Activated effector memory CD4-positive, alpha-beta T cell treated with anti-CD3 and anti-CD28 coated beads, Interleukin-2, amount 50 U/mL, for 16 hours (primary cell): ENCODE measurements at places on chromosomes 5 and 9.

- no peak for DNase-seq
Observed at GRCh38 chr5:150540615-150541396, 32.9 kb downstream of the NDST1 start.

GRCh38 chr5:54080831-54081230, 229.5 kb downstream of the ARL15 start:
- DNase-seq: no peak

DNA sequence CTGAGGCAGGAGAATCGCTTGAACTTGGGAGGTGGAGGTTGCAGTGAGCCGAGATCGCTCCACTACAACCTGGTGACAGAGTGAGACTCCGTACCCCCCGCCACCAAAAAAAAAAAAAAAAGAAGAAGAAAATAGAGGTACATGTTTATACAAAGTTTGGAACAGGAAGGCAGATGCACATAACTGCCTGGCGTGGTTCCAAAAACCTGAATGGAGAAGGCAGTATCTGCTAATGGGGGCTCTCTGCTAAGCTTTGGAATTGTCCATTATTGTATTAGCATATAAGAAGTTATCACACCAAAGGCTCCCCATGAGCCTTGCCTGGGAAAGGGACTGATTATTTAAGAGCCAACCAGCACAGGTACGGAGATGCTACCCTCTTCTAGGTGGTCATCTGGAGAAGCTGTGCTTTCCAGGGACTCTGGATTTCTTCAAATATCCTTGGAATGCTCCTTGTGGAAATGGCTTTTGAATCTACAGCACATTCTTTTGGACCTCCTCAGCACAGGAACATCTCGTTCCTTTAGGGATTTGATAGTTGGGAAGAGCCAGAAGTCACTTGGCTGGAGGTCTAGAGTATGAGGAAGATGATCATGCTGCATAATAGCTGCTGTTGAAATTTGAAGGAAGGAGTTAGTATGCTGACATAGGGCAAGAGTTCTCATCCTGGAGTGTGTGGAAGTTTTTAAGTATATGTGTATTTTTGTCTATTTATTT, 42.5 kb upstream of the ABCA1 start:
- DNase-seq: no peak

DNA sequence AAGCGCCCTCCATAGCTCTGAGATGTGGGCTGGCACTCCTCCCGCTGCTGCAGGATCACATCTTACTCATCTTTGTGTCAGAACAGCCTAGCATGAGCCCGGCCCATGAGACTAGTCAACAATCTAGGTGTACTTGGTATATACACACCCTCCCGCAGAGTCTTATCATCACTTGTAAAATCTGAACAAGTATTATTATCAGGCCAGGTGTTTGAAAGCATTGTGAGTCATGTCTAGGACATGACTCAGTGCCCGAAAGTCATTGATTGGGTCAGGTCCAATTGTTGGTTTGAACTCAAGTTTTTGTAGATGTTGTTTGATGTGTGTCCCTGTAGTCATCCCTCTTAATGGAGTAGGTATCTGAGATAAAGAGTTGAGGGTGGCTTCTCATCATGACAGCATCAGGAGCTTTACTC, 108.7 kb downstream of the CFAP90 start:
- DNase-seq: no peak

- peak; percentile 66 for DNase-seq
Observed at GRCh38 chr5:143228597-143229293, 174.7 kb downstream of the NR3C1 start.

DNA sequence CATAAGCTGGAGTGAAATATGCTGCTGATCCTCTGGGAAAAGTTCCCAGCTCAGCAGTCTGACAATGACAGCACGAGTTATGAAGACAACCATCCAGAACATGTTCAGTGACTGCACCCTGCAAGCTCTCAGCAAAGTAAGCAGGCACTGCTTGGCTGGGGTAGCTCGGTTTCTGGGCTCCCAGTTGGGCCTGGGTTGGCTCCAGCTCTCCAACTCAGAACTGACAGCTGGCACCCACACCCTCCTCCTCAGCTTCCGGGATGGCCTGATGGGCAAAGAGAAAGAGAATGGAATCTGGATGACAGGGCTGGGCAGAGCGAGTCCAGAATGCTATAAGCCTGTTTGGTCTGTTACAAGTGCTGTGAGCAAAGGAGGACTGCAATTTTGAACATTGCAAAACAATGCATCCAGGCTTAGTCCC, 185.0 kb downstream of the CSNK1G3 start:
- DNase-seq: no peak

GRCh38 chr9:12955510-12956163, 180.8 kb downstream of the LURAP1L start:
- DNase-seq: no peak

DNA sequence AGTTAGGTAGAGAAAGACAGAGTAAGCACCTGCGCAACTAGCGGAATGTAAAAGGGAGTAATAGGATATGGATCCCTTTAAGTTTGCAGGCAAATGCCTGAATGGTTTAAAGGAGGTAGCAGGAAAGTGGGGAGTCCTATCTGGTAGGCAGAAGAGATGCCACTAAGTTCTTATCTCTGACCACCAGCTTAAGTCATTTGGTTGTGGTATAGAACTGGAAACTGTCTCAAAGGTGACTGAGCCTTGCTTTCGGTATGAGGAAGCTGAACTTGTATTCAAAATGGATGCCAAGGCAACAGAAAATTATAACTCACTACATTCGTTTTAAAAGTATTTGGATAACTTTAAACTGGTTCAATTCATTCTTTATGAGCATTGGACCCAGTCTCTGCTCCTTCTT, 475.6 kb downstream of the DMRTA1 start:
- no peak for DNase-seq

DNA sequence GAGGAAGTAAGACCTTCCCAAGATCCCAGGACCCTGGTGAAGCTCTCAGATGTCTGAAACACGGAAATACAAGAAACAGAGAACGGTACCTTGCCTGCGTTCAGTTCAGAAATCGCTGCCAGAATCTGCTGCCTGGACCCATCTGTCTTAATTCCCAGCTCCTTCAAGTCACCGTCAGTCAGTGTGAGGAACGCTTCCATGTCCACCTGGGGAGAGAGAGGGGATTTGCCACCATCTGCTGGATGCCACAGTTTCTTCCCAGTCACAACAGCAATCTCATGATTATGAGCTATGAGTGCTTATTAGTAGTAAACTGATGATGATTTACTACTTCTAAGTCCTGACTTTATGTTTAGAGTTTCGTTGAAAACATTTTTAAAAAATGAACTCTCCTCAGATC, 36.7 kb upstream of the GABBR2 start:
- no peak for DNase-seq

DNA sequence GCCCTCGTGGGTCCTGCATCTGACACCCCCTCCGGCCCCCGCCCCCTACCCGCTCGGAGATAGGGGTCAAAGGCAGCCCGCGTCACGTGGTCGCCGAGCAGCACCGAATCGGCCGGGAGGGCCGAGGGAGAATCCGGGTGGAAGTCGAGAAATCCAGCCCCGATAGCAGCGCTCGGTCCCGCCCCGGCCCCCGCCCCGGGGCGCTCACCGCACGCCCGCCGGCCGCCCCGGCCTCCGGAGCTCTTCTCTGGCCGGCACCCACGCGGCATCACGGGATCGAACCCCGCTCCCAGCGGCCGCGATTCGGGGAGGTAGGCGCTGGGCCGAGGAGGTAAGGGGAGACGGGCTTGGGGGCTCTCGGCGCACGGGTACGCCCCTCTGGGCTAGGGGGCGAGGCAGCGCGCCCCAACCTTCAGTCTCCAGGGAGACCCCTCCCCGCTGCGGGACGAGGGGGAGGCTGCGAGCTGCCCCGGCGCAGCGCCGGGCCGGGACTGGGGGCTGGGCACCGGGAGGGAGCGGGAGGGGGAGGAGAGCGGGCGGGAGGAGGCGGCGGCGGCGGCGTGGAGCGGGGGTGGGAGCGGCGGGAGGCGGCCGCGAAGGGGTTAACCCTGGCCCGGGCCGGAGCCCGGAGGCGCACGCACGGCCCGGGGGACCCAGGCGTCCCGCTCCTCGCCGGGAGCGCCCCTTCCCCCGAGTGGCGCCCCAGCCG, 22.1 kb upstream of the NDST1 start:
- peak; percentile 68 for DNase-seq

GRCh38 chr5:11182441-11183080, 421.5 kb upstream of the DAP start:
- no peak for DNase-seq

- no peak for DNase-seq
Observed at GRCh38 chr9:111076519-111076918, 38.2 kb upstream of the LPAR1 start.

DNA sequence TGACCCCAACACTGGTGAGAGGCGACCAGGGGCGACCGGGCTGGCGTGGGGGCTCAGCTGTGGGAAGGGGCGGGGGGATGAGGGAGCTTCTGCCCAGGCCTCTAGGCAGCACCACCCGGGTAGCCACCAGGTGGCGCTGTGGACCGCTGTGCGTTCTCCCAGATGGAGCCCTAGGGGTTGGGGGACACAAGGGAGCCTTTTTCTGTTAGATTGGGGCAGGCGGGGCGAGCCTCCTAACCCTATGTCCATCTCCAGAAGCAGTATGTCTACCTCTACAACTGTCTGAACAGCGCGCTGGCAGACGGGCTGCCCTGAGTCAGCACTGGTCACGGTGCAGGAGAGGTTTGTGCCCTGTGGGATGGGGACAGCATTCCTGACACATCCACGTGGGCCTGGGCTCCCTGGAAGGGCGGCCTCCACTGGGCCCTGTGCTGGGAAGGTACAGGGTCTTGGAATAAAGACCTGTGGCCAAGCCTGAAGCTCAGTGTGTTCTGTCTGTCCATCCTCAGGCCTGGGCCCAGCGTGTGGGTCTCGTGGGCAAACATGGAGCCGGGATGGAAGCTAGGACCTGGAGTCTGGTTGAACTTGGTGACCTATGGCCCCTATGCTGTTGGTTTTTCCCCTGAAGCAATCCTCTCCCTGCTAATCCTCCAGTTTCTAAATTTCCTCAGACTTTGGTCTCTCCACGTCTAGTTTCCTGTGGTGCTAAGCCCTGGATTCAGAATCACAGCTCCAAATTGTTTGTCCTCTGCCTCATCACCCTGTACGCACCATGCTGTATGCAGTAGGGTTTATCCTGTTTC, 23.1 kb upstream of the SPTLC1 start:
- DNase-seq: peak; percentile 92

DNA sequence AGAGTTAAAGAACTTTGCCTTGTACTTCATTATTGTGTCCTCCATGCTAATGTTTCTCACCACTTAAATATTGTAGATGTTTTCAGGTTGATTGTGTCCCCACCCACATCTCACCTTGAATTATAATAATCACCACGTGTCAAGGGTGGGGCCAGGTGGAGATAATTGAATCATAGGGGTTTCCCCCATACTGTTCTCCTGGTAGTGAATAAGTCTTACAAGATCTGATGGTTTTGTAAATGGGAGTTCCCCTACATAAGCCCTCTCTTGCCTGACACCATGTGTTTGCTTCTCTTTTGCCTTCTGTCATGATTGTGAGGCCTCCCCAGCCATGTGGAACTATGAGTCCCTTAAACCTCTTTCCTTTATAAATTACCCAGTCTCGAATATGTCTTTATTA, 248.3 kb downstream of the FBXL7 start:
- DNase-seq: no peak

- no peak for DNase-seq
Observed at GRCh38 chr5:16580382-16580781, 36.4 kb downstream of the RETREG1 start.

- no peak for DNase-seq
Observed at GRCh38 chr5:53133020-53133419, 23.5 kb upstream of the MOCS2 start.

DNA sequence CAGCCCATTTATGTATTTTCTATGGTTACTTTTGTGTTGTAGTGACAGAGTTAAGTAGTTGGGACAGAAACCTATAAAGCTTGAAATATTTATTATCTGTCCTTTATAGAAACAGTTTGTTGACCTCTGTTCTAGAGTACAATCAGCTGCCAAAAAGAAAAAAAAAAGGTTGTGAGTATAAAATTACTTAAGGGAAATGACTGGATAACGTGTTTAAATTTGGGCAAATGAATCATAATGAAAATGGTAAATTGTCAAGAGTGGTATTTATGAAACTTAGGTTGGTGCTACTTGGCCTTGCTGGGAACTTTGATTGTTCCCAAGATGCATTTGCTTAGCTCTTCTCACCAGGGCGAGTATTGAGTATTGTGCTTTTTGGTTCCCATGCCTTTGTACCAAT, 70.2 kb upstream of the IL6ST start:
- DNase-seq: no peak

DNA sequence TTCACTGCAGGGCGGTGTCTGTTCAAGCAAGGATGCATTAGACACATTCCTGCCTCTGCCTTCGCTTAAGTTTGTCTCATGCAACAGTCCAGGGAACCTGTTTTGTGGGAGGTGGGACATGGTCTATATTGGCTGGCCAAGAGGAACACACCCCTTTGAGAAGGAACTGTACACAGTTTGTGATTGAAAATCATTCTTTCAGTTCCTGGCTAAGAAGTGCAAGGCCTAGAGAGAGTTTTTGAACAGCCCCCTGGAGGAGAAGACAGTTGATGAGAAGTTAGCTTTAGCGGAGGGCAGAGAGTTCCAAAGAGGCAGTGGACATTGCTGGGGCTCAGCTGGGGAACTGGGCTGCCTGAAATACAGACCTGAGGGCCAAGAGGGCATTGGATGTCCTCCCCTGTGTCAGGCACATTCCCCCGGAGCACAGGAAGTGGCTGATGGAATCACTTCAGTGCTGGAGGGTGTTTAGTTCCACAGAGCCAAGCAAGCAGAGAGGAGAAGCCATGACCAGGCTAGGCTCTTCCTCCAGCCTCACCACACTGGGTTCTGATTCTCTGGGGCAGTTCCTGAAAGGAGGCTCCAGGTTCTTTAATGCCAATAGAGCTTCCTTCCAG, 66.6 kb downstream of the RGS3 start:
- DNase-seq: no peak
